ENCODE measurements at places on chromosomes 16 and 17.

- DNase-seq = peak; percentile 50
Measured at GRCh38 chr16:3458852-3459361, 15.4 kb downstream of the NAA60 start.

- no peak for DNase-seq
Measured at GRCh38 chr16:54817940-54818574, 112.6 kb upstream of the IRX5 start.

DNA sequence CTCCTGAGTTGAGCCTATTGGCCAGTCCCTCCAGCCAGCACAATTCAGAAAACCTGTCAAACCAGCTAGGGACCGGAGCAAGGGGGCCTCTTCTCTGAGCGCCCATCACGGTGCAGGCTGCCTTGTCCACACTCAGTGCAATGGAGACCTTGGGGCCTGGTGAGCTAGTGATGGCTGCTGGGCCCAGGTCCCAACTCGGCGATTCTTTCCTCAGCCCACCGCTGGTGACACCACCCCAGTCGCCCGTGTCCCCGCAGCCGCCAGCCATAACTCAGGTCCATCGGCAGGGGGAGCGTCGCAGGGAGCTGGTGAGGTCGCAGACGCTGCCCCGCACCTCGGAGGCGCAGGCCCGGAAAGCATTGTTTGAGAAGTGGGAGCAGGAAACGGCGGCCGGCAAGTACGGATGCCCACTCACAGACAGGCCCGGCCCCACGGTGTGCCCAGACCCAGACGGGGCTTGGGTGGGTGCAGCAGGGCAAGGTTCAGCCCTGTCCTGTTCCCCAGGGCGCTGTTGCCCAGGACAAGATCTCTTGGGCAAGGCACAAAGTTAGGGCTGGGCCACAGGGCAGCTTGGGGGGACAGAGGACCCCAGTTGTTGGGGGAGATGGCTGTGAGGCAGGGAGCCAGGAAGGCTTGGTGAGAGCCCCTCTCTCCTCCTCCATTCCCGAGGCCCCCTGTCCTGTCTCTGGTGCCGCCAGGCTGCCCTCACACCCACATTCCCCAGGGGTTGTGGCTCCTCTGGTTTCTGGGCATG lies 10.8 kb downstream of the SMTNL2 start:
- no peak for DNase-seq

DNA sequence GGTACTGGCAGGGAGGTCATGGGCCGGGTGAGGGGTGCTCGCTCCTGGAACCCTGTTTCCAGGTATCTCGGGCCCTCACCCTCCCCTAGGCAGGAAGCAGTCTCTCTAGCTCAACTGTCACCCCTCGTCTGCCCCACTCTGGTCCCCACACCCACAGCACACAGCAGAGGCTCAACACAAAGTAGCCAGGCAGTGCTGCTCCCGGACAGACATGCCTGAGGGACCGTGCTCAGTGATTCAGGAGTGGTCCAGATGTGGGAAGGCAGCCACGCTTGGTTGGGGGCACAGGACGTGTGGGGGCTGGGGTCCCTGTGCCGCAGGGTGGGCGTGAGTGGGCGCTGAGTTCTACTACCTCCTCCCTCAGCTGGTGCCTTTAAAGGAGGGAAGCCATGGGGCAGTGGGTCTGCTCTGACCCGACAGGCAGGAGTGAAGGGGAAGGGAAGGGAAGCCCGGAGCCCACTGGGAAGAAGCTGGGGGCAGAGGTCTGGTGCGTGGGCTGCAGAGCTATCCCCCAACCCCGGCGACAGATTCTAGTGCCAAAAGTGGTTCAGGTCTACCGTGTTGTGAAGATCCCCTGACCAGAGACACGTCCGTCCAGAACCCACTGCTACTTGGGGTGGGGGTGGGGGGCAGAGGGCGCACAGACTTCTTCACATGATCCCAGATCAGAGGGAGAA lies 11.8 kb downstream of the SLC16A3 start:
- no peak for DNase-seq

DNA sequence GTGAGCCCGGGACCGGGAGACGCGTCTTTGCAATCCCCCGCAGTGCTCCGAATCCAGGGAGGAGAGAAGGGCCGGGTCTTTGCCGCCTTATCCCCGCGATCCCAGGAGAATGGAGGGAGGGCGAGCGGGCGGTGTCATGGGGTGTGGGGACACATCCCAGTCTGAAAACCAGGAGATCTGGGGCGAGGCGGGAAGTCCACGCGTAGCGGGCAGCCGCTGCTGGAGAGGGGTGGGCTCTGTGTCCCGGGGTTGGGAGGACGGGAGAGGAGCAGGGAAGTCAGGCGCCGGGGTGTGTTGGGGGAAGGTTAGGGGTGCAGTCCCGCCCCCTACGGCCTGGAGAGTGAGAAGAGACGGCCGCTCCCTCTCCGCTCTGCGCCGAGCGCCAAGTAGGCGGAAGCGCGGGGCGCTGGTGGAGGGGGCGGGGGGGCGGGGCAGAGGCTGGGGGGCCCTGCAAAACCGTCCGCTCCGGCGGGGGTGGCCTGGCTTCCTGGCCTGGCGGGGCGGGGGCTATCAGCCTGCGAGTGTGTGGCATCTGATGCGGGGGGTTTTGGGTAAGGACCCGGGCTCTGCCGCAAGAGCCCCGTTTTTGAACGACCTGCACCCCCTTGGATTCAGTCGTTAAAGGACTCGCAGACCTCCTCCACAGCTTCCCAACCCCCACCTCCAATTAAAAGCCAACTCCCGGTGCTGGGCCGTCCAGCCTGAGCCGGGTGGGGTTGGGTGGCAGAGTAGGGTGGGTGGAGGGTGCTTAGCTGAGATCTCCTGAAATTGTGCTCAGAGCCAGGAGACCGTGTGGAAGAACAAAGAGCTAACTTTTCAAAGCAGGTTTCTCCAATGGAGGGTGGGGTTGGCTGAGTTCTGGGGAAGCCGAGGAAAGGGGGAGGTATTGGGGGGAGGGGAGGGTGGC lies 654 bp downstream of the LASP1 start:
- DNase-seq = peak; percentile 87

DNA sequence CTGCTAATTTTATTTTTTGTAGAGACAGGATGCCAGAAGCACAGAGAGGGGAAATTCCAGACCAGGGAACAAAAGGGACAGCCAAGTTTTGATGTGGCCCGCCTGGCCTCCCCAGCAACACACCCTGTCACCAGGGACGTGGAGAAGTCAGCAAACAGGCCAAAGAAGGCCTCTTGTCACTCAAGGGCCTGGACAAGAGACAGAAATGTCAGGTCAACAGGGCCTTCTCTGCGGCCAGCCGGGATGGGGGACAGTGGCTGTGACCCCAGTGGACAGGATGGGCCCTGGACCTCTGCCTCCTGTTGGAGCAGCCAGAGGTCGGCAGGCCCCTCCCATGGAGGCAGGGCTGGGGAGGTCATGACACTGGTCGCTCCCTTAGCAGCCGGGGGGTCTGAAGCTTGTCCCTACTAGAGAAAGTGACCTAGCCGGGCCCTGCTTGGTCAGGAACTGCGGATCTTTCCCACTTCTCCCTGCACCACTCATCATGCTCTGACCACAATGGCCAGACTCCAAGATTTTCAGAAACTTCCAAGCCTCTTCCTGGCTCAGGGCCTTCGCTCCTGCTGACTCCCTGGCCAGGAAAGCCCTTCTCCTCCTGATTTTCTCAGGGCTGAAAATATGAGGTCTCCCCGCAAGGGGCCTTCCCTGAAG lies 9.2 kb upstream of the TVP23A start:
- DNase-seq = peak; percentile 95

DNA sequence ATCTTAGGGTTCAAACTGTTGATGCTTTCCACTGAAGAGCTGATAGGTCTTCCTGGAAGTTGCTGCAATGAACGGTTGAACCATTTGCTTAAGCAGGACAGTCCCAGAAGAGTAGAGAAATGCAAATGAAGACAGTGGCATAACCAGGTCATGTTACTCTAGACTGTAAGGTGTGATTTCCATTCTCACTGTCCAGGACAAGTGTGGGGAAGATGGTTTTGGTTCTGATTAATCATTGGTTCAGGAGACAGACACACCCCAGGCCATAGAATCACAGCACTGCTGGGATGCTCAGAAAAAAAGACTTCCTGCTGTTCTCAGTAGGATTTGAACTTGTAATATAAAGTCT lies 34.8 kb upstream of the XYLT2 start:
- no peak for DNase-seq

DNA sequence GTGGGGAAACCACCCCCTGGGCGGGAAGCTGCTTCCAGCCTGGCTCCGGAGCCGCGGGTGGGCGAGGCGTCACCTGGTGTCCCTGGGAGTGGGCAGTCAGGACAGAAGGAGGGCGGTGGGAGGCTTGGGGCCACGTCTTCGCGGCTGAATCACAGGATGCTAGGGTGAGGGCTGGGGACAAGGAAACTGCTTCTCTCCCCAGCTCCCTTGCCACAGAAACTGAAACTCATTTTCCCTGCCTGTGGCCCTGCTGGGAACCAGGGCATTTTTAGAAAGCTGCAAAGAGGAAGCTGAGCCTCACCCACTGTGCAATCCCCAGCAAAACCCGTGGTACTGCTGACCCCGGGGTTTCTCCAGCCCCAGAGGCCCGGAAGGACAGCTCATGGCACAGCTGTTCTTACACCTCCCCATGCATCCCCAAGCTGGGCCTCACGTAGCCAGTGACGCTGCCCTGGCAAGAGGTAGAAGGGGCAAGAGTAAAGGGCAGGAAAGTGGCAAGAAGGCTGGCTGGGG lies 8.2 kb downstream of the RHBDF2 start:
- DNase-seq = peak; percentile 76

DNA sequence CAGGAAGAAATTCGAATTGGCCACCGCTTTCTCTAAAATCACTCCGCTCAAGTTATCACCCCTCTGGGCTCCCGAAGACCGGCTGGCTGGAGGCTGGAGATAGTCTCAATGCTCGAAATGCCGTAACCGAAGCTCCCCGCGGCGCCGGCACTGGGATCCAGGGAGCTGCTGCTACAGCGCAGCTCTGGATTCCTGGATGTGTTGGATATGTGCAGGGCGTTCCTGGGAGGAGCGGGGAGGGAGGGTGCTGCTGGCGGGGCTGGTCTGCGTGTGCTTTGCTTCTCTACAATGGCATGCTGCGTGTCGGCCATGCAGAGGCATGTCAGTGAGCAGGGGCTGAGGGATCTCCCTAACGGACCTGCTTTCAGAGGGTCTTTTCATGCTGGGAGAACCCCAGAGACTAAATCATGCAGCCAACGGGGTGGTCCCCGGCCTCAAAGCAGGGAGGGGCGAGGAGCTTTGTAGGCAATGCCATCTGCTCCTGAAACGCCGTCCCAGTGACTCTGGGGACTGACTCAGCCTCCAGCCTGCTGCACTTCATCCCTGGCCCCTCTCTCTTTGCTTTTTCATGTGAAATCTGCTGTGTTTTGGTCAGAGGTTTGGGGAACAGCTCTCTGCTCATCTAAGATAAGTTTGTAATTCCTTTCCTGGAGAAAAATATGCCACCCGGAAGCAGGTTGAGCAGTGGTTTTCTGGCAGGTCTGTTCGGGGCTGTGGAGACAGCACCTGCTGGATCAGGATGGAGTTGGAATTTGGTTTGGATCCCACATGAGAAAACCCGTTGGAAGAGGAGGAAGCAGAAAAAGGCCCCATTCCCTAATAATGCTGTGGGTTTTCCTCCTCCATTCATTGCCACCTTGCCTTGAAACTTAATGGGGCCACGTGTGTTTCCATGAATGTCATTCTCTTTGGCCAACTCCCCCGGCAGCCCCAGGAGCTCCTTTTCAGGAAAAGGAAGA lies 311.4 kb downstream of the SEC14L1 start:
- peak; percentile 89 for DNase-seq

Measured in GM23248 (cell line).